NCI-H1048 (cell line): ENCODE measurements at places on chromosomes 12 and 14.

GRCh38 chr14:104557086-104557485 lies 22.5 kb upstream of the C14orf180 start:
- no peak for DNase-seq

DNA sequence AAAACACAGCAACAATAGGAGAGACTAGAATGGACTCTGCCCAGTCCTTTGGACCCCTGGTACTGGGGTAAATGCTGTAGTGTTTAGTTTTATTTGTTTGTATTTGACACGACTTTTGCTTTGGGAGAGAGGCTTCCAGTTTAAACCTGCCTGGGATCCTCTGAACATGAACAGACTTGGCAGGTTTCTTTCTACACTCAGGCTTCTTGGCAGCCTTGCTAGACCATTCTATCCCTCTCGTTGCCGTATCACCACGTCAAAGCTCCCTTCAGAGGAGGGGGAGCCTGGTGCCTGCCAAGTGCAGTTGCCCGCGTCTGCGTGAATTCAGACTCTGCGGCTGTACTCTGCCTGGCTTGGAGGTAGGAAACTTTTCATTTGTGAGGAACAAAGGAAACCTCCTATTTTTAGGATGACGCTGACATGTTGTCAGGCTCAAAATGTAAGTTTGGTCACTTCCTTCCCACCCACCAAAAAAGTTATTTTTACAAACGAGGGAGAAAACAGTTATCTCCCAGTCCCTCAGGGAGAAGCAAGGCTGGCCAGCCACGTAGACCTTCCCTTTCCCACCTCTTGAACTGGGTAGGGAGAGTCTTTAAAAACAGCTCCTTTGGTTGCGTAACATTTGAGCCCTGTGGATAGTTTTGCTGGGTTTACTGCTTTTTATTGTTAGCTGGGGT lies 25.9 kb downstream of the CD9 start:
- DNase-seq, result no peak

DNA sequence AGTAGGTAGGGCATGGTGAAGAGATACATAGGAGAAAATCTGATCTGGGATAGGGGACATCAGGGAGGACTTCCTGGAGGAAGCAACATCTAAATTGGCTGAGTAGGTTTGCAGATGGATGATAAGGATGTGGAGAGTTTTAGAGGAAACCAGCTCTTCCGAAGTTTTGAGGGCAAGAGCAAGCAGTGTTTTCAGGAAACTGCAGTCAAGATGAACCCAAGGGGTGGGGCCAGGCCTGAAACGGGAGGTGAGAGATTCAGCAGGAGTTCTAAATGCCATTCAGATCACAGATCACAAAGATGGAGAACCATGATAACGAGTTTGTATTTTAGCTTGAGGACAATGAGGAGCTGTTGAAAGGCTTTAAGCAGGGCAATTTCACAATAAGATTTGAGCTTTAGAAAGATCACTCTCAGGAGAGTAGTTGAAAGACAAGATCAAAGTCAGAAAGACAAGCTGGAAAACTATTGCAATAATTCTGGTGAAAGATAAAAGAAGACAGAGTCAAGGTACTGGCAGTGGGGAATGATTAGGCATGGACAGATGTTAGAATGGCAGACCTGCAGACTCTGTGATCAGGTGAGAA lies 70.1 kb upstream of the PLXNC1 start:
- DNase-seq, result no peak

GRCh38 chr12:15797818-15798217 lies 8.6 kb upstream of the EPS8 start:
- DNase-seq, result no peak

- DNase-seq, result no peak
Measured at GRCh38 chr12:24997970-24998582, 49.2 kb upstream of the BCAT1 start.

DNA sequence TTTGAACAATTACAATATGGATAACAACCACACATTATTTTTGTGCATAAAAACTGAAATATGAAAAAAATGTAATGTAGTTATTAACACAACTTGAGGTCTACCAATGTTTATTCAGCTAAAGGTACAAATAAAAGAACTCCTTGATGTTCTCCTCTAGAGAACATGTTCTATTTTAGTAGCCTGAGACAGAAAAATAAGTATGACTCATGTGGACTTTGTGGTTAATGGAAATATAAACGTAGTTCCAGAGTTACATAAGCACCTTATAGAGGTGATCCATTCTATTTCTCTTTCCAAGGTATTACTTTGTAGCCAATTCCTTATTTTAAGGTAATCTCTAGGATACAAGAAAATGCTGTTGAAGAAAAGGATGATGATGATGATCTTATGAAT lies 25.7 kb downstream of the ALKBH1 start:
- no peak for DNase-seq

DNA sequence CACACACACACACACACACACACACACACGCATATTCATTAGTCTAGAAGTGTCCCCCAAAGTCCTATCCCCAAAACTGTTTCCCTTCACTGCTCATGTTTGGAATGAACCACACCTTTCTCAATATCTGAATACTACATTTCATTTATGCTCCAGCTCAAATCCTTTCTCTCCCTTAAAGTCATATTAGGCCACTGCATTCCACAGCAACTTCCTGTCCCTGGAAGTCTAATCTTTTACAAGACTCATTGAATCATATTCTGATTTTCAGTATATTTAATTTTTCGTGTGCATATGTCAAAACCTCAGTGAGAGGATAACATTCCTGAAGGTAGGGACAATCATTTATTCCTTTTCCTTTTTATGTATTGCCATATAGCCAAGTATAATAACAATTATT lies 155.6 kb upstream of the LMNTD1 start:
- no peak for DNase-seq
